ENCODE measurements at places on chromosomes 11 and 22.

GRCh38 chr11:11808992-11809615, 32.7 kb upstream of the USP47 start:
- DNase-seq = no peak

DNA sequence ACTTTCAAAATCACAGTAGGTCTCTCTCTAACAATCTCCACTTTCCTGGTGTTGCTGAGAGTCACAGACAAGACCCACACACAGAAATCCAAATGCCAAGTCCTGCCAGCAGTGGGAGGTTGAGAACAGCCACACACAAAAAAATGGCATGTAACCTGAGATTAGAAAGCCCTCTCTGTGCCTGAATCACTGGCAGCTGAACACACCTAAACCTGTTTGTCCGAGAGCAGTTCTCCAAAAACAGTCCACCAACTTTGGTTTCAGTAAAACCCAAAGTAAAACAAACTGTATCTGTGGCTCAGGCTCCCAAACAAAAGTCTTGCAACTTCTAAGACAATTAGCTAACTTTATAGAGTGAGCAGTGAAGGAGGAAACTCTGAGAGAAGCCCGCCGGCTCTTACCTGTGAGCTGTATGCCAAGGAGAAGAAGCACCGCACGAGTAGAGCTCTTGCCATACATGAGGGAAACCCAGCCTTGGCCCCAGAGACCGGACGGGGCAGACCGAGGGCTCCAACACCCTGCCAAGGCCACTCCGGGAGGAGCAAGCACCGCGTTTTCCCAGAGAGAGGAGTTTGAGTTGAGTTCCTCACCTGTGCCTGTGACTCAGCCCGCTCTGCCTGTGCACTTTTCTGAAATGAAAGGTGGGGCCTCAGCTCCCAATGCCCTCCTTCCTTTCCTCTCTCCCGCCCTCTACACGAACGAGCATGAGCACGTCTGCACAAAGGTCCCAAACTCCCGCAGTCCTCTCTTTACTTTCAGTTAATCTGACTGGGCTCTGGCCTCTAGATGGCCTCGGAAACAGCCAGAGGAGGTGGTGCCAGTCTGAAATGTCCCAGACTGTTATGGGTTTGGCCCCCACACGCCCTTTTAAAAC, at the start of gene MPZL2:
MPZL2 (minus strand) TSS at position 603 of the 874 bp plus-strand sequence; CDS start at position 459, 144 bp downstream.
- no peak for DNase-seq

DNA sequence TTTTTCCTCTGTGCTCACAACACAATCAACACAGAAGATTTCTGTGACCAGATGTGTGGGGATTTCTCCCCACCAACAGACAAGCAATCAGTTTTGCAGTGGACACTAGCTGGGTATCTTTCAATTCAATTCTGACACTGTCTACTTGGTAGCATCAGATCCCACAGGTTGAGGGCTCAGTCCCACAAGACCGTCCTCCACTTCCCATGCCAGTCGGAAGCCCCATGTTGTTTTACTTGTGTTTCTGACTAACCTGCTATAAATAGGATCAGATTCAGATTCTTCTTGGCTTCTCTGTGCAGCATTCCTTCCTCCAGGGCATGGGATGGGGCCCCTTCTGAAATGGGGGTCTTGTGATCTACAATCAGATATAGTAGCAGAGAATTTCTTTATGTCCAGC, 19.6 kb downstream of the ACER3 start:
- no peak for DNase-seq

- DNase-seq = no peak
Observed at GRCh38 chr22:38456841-38457699, 2.1 kb upstream of the KCNJ4 start.
